Cerebellar nuclear complex (tissue), 1 donor: ENCODE measurements at places on chromosomes 12 and 14.
A peak's percentile ranks its signal among the peaks of the same experiment; 100 is the strongest.

GRCh38 chr14:67602995-67603545 lies 3.0 kb upstream of the PIGH start:
- DNase-seq: no peak

GRCh38 chr12:110244829-110245228 lies 36.2 kb upstream of the ATP2A2 start:
- DNase-seq: no peak

- no peak for DNase-seq
Observed at GRCh38 chr14:30854492-30854891, 19.9 kb upstream of the COCH start.

- DNase-seq: no peak
Observed at GRCh38 chr14:81402123-81402495, 2.0 kb upstream of the STON2 start.

DNA sequence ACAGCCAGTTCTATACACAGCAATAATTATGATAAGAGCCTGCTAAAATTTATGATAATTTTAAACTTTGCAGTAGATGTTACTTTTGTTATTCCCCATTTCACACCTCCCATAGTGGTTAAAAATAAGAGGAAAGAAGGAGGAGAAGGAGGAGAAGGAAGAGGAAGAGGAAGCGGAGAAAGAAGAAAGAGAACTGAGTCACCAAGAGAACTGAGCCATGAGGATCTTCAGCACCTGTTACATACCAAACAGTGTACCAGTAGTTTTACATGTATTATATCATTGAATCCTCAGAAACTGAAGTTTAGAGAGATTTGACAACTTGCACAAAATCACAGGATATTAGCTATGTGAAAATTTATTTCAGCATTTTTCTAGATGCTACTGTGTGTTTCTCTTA lies 3.9 kb downstream of the CD163 start:
- DNase-seq: no peak

- no peak for DNase-seq
Observed at GRCh38 chr12:51013441-51013840, 12.7 kb downstream of the SLC11A2 start.

DNA sequence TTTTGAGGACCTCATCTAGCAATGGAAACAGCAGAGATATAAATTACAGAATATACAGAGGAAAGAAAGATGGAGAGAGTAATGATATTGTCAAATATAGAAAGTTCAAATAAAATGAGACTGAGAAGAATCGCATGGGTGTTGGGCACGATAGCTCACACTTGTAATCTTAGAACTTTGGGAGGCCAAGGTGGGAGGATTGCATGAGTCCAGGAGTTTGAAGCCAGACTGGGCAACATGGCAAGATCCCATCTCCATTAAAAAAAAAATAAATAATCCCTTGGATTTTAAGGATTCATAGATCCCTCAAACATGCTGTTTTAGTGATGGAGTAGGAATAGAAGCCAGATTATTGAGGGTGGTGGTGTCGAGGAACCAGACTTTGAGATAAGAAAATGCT lies 1.9 kb downstream of the PYROXD1 start:
- DNase-seq: no peak

DNA sequence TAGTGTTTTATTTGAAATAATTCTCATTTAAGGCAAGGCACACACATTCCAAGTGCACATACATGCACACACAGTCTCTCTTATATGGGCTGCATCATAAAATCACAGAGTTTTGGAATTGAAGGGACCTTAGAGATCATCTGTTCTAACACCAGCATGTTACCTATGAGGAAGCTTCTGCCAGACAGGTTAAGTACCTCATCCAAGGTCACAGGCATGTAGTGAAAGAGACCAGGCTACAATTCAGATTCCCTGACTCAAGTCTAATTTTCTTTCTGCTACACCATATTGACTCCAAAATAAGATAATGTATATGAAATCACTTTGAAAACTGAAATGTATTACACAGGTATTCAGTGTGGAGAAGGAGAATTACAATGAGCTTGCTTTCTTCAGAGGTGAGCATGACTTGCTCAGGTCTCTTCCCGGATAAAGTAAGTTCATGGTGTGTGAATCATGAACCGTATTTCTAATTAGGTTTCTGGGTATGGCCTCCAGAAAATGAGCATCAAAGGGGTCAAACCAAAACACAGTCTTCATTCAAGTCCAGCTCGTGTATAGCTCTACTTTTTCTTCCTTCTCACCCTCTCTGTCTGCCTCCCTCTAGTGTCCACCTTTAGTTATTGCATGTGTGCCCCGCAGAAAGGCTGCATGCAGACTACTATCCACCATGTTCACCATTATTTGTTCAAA lies 411.9 kb downstream of the FUT8 start:
- peak; percentile 18 for DNase-seq

- DNase-seq: no peak
Observed at GRCh38 chr12:78802593-78802992, 62.0 kb upstream of the SYT1 start.

- DNase-seq: no peak
Observed at GRCh38 chr12:96223411-96224218, 29.4 kb downstream of the ELK3 start.

DNA sequence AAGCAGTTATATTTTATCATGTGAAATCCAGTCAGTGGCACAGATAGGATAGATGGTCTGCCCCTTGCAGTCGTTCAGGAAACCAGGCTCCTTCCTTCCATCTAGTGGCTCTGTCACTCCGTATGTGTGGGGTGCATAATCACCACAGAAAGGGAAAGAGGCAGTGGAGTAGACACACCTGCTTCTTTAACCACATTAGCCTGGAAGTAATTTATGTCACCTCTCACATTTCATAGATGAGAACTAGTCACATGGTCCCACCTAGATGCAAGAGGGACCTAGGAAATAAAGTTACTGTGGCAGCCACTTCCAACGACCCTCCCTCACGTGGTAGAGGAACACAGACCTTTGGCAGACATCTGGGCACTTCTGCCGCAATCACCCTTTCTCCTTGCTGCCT lies 14.2 kb upstream of the RNU6-8 start:
- no peak for DNase-seq

DNA sequence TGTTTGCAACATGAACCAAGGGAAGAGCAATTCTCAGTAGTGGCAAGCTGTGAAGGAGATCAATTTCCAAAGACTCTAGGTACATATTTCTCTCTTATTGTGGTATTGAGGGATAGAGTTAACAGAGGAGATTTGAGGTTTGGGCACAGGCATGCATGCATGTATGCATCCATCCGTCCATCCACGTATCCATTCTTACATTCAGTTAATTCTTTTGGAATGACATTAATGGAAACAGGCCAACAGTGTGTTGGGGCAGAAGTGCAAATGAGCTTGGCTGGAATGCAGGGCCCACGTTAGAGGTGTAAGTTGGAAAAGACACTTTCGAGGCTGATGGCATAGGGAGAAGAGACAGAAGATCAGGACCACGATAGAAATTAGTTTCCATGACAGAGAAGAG lies 216.9 kb upstream of the PELI2 start:
- no peak for DNase-seq

GRCh38 chr14:104723651-104724406 lies at the start of gene ADSS1:
ADSS1 (plus strand) TSS chr14:104724229; CDS start chr14:104724271, 42 bp downstream.
- no peak for DNase-seq

DNA sequence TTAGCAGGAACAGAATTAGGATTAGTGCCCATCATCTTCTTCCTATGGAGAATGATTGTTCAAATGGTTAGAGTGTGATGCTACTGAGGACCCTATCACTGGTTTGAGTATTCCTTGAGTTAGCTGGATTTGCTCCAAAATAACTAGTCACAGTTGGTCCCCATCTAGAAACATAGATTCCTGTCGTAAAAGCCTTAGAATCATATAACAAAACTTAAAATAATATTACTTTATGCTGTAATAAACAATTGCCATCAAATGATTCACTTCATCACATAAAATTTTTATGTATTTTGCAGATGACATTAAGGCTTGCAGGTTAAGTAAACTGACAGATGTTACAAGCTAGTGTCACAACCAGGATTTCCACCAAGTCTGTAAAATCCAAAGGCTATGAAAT lies 209.8 kb downstream of the CCER1 start:
- no peak for DNase-seq

- no peak for DNase-seq
Observed at GRCh38 chr14:73245480-73246325, 8.4 kb downstream of the PAPLN start.

DNA sequence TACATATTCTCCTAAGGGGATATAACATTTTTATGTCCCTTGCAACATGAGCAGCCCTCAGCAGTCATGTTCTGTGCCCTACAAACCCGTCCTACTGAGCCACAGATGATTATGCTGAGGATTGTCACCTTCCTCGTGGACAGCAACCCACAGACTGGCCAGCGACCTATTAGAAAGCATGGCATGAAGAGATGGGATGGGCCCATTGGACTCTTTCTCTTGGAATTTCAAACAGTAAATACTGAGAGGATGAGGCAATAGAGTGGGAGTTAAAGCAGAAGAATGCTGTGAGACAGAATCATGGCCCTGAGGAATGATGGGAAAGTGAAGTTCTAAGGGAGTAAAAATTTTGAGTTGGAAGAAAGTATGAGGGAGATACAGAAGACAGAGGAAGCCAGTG lies 149.9 kb upstream of the BTG1 start:
- no peak for DNase-seq
